HTR-8/SVneo (cell line): ENCODE measurements at places on chromosomes 13 and 19.
A peak's percentile ranks its signal among the peaks of the same experiment; 100 is the strongest.

DNA sequence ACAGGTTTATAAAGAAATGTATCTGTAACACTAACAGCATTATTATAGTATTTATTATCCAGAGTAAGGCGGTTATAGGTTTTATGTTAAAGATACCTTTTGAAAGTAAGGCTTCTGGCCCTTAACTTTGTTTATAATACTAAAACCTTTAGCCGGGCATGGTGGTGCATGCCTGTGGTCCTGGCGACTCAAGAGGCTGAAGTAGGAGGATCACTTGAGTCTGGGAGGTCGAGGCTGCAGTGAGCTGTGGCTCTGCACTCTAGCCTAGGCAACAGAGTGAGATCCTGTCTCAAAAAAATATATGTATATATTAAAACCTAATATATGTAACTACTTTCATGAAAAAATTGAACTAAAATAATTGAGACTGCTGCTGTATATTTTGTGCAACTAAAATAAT is 98.7 kb upstream of the KLF5 start:
- DNase-seq = no peak

DNA sequence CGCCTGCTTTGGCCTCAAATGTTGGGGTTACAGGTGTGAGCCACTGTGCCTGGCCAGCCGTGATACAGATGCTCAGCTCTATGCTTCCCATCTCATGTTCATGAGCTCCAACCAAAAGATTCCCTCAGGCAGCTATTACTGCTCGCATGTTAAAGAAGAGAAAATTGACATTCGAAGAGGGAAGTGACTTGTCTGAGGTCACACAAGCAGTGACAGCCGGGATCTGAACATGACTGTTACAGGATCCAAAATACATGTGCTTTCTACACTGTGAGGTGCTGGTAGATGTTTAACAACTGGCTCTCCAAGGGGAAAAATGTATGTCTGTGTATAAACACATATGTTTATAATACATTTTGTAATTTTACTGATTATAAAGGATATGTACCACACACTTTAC is 11.3 kb downstream of the FPR1 start:
- no peak for DNase-seq

DNA sequence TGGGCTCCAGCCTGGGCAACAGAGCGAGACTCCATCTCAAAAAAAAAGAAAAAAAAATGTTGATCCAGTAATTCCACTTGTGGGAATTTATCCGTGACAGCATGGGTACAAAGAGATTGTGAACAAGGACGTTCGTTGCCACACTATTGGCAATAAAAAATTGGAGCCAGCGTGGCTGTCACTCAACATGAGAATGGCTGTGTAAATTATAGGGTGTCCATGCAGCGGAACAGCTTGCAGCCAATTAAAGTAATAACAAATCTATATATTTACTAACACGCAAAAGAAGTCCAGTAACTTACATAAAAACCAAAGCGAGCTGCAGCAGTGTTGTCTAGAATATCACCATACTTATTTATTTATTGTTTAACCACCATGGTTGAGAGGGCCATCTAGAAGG is 19.3 kb downstream of the DPF1 start:
- no peak for DNase-seq

DNA sequence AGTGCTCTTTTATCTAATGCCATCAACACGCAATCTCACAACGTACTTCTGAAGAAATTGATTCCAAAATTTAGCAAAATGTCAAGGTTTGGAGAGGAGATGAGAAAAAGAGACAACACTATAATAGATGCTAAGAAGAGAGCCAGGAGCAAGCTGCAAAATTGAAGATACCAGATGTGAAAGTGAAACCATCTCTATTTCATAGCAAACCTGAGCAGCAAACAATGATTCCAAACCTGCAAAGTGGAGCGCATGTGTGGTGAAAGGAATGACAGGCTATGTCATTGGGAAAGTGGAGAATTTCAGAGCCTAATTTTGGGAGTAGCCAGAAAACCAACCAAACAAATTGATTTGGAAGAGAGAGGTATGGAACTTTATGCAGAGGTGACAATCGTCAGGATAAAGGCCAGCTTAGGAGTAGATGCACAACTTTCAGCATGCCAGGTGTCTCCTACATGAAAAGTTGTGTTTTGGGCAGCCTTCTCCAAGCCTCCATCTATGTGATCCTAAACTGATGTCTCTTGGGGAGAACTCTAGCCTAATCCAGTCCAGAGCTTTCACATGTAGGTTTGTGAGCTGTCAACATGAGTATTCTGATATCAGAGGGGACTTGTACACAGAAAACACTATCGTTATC is 158.4 kb upstream of the FNDC3A start:
- no peak for DNase-seq

DNA sequence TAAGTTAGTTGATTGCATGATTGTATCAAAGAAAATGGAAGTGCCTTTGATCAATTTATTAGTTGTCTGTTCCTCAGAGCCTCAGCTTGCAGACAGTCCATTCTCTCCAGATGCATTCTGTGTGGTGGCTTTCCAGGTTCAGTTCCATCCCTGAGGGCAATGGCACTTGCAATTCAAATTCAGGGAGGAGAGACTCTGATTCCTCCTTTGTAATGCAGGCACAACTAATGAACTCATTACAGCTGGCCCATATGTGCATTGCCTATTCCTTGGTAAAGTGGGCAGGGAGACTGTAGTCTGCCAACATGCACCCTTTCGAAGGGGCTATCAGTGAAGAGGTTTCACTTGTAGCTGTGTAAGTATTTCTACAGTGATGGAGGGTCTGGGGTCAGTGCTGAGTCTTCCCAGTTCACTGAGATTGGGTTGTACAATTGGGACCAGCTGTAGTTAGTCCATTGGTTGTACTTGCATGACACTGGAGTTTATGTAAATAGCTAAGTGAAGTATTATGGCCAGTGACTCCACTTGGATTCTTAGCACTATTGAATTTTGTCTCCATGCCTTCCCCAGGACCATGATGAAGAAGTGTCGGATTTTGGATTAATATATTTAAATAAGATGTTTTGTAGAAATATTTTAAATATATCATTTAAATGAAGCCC is 401.7 kb downstream of the GPC6 start:
- DNase-seq = no peak

DNA sequence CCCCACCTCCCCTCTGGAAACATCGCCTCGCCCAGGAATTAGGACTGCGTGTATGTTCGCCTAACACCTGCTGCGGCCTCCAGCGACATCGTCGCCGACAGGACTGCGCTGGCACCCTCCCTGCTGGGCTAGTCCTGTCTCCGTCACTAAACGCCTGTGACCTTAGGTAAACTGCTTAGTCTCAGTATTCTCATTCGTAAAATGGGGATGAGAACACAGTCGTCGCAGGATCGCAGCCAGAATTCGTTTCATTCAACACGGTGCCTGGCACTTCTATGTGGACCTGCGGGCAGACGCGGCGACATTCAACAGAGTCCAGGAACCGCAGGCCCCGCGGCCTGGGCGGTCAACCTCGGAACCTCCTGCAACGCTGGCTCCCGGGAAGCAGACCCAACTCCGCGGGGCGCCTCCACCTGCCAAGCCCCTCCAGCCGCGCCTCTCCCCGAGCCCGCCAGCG is 485 bp downstream of the CRYL1 start:
- DNase-seq = no peak

DNA sequence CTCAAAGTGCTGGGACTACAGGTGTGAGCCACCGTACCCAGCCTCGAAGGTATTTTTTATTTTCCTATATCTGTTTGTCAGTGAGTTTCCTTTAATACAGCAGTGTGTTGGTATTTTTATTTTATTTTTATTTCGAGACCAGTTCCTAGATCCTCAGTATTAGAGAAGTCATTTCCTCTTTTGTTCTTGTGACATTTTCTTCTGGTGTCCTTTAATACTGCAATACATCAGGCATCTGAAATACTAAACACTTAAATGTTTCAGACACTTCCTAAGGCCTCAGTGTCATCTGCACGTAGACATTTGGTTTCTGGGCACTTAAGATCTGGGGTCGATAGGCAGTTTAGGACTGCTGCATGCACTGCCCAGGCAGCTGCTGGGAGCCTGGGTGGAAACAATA is 22.5 kb downstream of the GATAD2A start:
- DNase-seq = no peak

- DNase-seq = peak; percentile 82
Observed at GRCh38 chr19:41226053-41226873, 7.2 kb downstream of the AXL start.

DNA sequence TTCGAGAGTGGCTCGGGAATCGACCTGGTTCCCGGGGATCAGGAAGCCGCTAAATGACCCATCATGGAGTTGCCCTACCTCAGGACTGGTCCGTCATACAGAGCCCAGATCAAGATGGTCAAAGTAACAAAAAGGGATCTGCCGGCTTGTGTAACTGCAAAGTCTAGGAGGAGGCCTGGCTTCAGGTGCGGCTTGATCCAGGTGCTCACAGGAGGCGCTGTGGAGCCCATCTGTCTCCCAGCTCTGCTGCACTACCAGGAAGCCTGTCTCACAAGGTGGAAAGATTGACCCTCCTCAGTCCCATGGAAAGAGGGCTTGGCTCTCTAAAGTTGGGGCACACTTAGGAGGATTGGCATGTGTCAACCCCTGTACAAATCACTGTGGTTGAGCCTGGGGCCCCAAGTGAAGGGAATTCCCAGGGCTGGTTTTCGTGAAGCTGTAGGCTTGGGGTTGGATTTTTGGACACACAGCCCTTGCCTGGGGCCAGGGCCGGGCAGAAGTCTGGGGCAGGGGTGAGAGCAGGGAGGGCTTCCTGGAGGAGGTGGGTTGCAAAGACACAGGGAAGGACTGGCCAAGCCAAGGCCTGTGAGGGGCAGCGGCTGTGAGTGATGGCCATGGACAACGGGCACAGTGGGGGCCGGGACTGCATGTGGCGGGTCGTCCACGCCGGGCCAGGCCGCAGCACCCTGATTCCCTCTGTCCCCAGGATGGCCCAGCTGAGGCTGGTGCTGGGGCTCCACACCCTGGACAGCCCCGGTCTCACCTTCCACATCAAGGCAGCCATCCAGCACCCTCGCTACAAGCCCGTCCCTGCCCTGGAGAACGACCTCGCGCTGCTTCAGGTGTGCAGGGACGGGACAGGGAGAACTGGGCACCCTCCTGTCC is 4.2 kb downstream of the GZMM start:
- DNase-seq = no peak

DNA sequence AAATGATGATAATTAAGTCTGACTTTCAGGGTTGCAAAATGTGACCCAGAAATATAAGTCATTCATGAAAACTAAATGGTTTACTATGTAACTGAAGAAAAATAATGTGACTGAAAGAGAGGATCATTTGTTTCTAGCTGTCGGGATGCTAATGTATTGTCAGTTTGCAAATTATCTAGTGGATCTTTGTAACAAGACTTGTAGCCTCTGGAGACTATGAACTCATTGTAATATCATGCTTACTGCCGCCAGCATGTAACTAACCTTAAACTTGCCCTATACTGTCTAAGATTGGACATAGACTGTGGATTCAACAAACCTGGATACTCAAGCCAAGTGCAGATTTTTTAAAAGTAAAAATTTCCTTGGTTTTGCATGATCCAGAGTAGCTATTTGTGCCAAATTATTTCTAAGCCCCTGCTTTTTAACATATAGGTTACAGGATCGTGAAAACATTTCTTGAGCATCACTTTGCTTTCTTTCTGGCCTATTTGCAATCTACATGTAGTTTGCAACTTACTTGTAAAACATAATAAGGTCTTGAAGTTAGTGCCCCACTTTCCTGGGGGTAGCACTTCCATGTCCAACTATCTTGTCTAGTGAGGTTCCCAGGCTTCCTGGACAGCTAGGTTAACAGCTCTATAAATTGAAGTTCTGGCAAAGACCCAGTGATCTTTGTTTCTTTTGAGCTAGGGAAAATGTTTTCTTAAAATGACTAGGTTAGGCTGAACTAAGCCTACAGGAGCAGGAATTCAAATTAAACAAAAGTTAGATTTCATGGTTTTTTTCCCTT is 3.3 kb upstream of the POSTN start:
- no peak for DNase-seq

DNA sequence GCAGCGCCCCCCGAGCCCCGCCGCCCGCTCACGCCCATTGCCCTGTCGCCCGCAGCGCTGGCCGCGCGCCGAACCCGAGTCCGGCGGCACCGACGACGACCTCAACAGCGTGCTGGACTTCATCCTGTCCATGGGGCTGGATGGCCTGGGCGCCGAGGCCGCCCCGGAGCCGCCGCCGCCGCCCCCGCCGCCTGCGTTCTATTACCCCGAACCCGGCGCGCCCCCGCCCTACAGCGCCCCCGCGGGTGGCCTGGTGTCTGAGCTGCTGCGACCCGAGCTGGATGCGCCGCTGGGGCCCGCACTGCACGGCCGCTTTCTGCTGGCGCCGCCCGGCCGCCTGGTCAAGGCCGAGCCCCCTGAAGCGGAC is 518 bp downstream of the KLF2 start:
- DNase-seq = no peak

DNA sequence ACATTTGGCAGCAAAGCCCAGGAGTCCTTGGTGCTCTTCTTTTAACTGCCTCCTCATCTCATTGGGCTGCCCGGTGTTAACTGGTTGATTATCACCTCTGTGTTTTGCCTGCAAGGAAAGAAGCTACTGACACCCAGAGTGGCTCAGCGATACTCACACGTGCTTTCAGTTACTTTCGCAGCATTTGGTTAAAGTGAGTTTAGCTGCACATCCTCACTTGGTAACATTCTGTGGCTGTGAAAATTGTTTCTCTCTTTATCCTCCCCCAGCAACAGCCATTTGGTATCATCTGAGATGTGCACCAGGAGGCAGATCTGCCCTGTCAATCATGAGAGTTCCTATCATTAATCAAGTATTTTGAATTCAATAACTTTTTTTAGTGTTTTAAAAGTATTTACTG is 44.6 kb upstream of the GPR183 start:
- no peak for DNase-seq
